ENCODE measurements at places on chromosomes 4 and X. TPM values are rescaled to one million over a fixed set of nuclear protein-coding genes. Genes with fewer than 3 reads are reported as not detected.

DNA sequence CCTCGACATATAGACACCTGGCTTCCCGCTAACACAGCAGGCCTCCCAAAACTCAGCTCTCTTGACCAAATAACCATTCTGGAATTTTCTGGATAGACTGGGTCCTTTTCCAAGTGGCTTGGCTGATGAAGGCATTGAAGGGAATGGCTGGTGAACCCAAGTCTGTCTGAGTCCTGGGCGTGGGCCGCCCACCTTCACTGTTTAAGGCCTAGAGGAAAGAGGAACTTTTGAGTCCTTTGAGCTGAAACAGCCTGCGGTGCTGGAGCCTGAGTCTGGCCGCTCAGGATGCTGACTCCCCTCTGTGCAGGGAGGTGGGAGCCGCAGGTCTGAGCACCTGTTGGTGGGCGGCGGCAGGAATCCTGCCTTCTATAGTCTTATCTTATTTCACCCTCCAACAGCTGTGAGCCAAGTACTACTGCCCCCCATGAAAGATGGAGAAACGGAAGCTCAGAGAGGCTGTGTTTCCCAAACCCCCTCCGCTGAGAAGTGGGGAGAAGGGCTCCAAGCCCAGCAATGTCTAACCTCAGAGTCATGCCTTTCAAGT lies 23.4 kb downstream of the ACOX3 start:
- no peak overlapping the region for H3K27ac ChIP-seq
- peaks cover 18% of the 10 kb centered on the region for H3K4me1 ChIP-seq
- H3K36me3 ChIP-seq: peaks cover 25% of the 10 kb centered on the region

DNA sequence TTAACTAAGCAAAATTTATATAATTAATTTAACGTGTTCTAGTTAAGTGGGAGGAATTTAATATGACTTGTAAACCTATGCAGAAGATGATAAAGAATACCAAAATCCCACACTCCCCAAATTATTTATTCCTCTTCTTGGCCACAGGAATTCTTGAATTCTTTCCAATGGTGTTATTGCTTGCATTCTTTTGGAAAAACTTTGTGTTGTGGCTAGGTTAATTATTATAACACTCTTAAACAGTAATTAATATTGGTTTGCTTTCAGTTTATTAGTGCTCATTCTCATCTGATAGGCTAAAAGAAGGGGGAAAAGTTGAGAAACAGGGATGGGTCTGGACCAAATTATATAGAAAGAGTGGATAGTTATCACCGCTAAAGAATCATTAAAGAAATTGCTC lies 141.5 kb upstream of the PABPC4L start:
- no peak for DNase-seq
- no peaks in the 10 kb centered on the region for H3K27me3 ChIP-seq
- no peaks in the 10 kb centered on the region for H3K36me3 ChIP-seq

GRCh38 chrX:65035446-65035770 lies 59.2 kb upstream of the ZC4H2 start:
- peak overlapping the region; percentile 89 for H3K4me3 ChIP-seq
- no peaks in the 10 kb centered on the region for H3K36me3 ChIP-seq
- no peak for DNase-seq

Gene PORCN
- 9.7 TPM for total RNA-seq

DNA sequence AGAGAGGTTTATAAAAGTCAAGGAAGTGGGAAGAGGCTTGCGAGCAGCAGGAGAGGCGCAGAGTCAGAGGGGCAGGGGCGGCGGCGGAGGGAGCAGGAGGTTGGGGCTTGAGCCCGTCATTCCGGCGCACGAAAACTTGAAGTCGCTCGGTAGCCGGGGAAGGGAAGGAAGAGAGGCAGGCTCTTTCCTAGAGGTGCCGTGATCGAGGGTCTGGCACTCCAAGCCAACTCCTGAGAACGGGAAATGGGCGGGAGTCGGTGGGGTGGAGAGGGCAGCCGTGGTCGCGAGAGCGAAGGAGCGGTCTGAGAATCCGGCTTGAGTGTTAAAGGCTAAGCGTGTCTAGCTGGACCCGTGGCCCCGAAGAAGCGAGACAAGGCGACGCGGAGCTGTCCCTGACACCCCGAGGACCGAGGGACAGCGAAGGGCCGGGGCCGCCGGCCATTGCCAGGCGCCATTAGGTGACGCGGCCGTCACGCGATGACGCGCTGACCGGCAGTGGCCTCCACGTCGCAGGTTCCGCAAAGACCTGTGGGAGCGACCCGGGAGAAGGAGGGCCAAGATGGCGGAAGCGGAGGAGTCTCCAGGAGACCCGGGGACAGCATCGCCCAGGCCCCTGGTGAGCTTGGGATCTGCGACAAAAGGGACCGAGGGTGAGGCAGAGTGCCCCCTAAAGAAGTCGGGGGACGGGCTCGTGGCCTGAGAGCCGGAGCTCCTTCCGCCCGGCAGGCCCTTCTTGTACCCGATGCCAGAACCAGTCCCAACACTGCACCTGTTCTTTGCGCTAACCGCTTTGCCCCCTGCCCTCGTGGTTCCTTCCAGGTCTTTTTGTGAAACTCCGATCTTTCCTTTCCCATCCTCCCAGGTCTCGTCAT lies at the start of gene YIPF6:
Gene YIPF6, plus strand, starts transcription at position 544 of the 872 bp plus-strand sequence. Its CDS starts 16 bp downstream, at position 560.
- H3K27ac ChIP-seq: peak within 1 kb of the TSS; percentile 98
- no peaks in the 10 kb centered on the region for H3K27me3 ChIP-seq
- peak; percentile 36 for DNase-seq
- peak within 1 kb of the TSS; percentile 91 for H3K4me3 ChIP-seq

Gene NAP1L3
- total RNA-seq: 25.4 TPM

- H3K36me3 ChIP-seq: no peaks in the 10 kb centered on the region
- H3K27me3 ChIP-seq: no peaks in the 10 kb centered on the region
- no peak for DNase-seq
- H3K27ac ChIP-seq: peak overlapping the region; percentile 31
These were observed 69.1 kb downstream of the RHOH start for GRCh38 chr4:40265910-40266274.

Gene CAPN6
- total RNA-seq: 88.2 TPM

- peak overlapping the region; percentile 76 for H3K4me3 ChIP-seq
- no peak for DNase-seq
- peaks cover 15% of the 10 kb centered on the region for H3K36me3 ChIP-seq
- no peaks in the 10 kb centered on the region for H3K27me3 ChIP-seq
These were observed 7.3 kb downstream of the PITX2 start for GRCh38 chr4:110615353-110616237.

- no peak overlapping the region for H3K4me3 ChIP-seq
- peak overlapping the region; percentile 85 for H3K27ac ChIP-seq
- H3K4me1 ChIP-seq: peaks cover 60% of the 10 kb centered on the region
- DNase-seq: no peak
- peaks cover 12% of the 10 kb centered on the region for H3K36me3 ChIP-seq
These were observed 80.8 kb downstream of the APBB2 start for GRCh38 chr4:41133454-41134018.

Gene LRCH2
- 29.4 TPM for total RNA-seq

DNA sequence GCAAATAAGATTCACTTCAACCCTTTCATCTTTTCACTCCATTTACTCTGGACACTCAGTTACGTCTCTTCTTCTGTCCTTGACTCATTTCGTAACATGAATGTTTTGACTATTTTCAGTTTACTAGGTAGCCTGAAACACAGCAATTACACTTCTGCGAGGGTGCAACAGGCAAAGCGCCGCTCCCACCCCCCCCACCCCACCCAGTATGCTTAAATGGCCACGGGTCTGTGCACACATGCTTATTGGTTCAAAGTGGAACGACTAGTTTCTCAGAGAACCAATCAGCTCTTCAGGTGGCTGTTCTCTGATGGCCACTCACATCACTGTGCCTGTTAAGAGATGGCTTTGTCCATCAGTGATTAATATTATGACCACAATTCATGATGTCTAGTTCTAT lies 3.5 kb downstream of the BEND4 start:
- peaks cover 85% of the 10 kb centered on the region for H3K27me3 ChIP-seq
- H3K27ac ChIP-seq: no peak overlapping the region
- no peaks in the 10 kb centered on the region for H3K36me3 ChIP-seq
- DNase-seq: no peak
- peaks cover 6% of the 10 kb centered on the region for H3K4me1 ChIP-seq
- H3K4me3 ChIP-seq: no peak overlapping the region

DNA sequence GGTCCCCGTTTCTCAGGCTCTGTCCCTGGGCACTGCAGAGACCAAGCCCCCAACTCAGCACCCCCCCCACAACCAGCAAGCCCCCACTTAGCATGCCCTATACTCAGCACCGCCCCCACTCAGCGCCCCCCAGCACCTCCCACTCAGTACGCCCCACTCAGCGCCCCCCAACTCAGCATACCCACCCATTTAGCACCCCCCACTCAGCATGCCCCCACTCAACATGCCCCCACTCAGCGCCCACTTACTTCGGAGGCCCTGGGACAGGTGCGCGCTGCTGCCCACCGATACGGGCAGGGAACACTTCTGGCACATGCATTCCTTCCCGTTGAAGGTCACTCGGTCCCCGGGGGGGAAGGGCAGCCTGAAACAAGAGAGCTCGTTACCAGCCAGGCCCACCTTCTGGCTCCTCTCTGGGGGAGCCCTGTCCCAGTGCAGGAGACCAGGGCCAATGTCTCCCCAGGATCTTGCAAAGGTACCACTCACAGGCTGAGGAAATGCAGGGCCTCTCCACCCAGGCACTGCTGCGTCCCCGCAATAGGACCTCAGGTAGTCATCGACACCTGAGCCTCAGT lies 70.6 kb downstream of the ABLIM2 start:
- no peak for DNase-seq
- H3K27ac ChIP-seq: no peak overlapping the region
- H3K36me3 ChIP-seq: no peaks in the 10 kb centered on the region
- H3K27me3 ChIP-seq: no peaks in the 10 kb centered on the region
- no peak overlapping the region for H3K4me3 ChIP-seq

Gene MAGED4
- total RNA-seq: 80.2 TPM

- H3K4me3 ChIP-seq: peak overlapping the region; percentile 91
- peak; percentile 71 for DNase-seq
- H3K27me3 ChIP-seq: no peaks in the 10 kb centered on the region
- peak overlapping the region; percentile 90 for H3K27ac ChIP-seq
- H3K36me3 ChIP-seq: peaks cover 18% of the 10 kb centered on the region
These were observed 900 bp downstream of the TRO start for GRCh38 chrX:54921427-54922021.

Gene ASB12
- total RNA-seq: 0.18 TPM

DNA sequence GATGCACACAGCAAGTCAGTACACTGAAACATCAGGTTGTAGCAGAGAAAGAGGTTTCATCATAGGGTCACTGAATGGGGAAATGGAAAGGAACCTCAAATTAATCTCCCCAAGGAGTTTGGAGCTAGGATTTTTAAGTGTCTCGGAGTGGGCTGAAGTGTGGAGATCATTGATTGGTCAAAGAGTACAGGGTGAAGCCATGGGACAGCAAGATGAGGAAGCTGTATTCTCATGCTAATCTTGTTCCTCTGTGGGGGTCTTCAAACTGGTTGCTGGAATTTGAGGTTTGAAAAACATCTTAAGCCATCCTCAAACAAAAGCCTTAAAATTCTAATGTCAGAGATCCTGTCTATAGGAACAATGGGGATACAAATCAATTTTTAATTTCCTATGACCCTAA lies 78.8 kb upstream of the TEX13A start:
- no peaks in the 10 kb centered on the region for H3K27me3 ChIP-seq
- H3K36me3 ChIP-seq: no peaks in the 10 kb centered on the region
- H3K4me1 ChIP-seq: no peaks in the 10 kb centered on the region
- H3K4me3 ChIP-seq: no peak overlapping the region

Gene MAP7D2
- 1.3 TPM for total RNA-seq

- H3K27me3 ChIP-seq: peaks cover 3% of the 10 kb centered on the region
- DNase-seq: no peak
- no peak overlapping the region for H3K27ac ChIP-seq
These were observed 24.3 kb upstream of the ZNF41 start for GRCh38 chrX:47507153-47507867.

Gene SPANXA2
- total RNA-seq: not detected

Gene NSD2
- total RNA-seq: 115 TPM

- H3K4me1 ChIP-seq: peaks cover 19% of the 10 kb centered on the region
- no peak for DNase-seq
- no peak overlapping the region for H3K4me3 ChIP-seq
- no peaks in the 10 kb centered on the region for H3K27me3 ChIP-seq
- H3K36me3 ChIP-seq: no peaks in the 10 kb centered on the region
These were observed 214.4 kb upstream of the PPP1R2C start for GRCh38 chrX:42992199-42992943.

DNA sequence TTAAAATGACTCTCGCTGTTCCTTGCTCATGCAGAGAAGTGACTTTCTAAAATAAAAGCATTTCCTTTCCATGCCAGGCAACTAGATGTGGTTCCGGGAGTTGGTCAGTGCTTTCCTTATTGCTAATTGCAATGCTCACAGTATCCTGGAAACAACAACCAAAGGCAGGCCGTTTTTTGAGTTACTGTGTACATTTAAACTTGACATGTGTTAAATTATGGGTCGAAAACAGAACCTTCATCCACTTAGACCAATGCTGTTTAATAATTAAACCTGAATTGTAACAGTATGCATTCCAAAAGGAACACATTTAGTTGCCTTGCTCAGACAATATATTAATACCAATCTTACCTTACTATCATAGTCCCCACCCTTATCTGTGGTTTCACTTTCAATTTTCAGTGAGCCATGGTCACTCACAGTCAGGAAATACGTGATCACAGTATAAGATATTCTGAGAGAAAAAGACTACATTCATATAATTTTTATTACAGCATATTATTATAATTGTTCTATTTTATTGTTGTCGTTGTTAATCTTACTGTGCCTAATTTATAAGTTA lies 102.6 kb downstream of the HS6ST2 start:
- H3K36me3 ChIP-seq: no peaks in the 10 kb centered on the region
- H3K4me3 ChIP-seq: no peak overlapping the region
- H3K27ac ChIP-seq: no peak overlapping the region
- no peaks in the 10 kb centered on the region for H3K4me1 ChIP-seq

DNA sequence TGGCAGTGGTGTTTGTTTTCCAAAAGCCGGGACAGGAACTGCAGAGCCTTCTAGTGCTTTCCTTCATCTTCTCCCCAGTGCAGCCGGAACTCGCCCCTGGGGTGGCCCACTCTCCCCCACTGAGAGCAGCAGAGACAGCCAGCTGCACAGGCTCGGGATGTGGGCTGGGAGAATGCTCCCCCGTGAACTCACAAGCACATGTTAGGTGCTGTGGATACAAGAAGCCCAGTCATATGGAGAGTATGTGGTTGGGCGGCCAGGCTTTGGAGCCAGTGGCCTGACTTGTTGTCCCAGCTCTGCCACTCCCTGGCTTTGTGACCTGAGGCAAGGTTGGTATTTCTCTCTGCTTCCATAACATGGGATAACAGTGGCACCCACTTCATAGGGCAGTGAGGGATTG lies 9.4 kb upstream of the KIAA0232 start:
- peak overlapping the region; percentile 94 for H3K27ac ChIP-seq
- H3K4me1 ChIP-seq: peaks cover 21% of the 10 kb centered on the region
- H3K4me3 ChIP-seq: no peak overlapping the region
- H3K27me3 ChIP-seq: peaks cover 21% of the 10 kb centered on the region
- H3K36me3 ChIP-seq: no peaks in the 10 kb centered on the region
- DNase-seq: no peak
